Liver (tissue), 10 donors: ENCODE measurements at places on chromosomes 5 and 9. TPM values are rescaled to one million over a fixed set of nuclear protein-coding genes. Genes with fewer than 3 reads are reported as not detected.

DNA sequence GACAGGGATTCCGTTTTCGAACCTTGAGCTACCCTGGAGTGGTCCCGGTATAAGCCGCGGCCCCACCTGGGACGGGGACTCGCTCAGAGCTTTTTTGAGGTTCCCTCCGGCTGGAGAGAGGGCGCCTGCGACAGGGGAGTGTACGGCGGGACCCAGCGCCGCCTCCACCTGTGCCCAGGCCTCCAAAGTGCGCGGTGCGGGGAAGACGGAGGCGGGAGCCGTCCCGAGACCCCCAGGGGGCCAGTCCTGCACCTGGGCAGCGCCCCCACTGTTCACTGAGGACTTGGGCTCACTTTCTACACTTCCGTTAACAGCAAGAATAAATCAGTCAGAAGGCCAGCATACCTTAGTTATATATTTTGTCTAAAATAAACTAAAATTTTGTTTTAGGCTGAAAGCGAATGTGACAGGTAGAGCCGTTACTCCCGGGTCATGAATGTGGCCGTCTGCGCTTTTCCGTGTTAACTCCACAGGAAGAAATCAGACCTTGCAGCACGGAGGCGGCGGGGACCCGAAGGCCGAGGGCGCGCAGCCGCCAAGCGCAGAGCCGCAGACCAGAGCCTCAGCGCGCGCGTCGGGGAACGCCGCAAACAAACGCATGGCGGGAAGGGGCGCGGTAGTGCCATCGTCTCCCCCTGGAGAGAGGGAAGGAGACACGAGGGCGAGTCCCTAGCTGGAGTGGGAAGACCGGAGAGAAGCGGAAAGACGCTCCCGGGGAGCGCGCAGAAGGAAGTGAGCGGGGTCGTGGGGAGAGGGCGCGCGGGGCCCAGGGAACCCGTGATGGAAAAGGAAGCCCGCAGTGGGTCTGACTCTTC is 14.1 kb downstream of the TRIM7 start:
- no peak for DNase-seq

DNA sequence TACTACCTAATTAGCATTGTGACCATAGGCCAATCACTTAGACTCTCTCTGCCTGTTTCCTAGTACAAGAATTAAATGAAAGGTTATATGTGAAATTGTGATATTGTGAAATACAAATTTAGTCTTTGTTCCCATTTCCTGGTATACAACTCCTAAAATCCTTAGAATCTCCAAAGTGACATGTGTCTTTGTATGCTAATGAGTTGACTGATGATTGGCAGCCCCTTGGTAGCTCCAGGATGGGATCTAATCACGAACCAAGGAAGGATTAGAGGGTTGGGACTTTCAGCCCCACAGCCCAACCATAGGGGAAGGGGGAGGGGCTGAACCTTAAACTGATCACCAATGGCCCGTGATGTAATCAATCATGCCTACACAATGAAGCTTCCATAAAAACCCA is 31.6 kb downstream of the ATP6V0E1 start:
- no peak for DNase-seq

GRCh38 chr5:93673316-93673954 is 68.0 kb downstream of the POU5F2 start:
- no peak for DNase-seq

- no peak for DNase-seq
Observed at GRCh38 chr5:137800700-137801411, 46.7 kb upstream of the HNRNPA0 start.

GRCh38 chr5:98205691-98206461 is 567.6 kb upstream of the RGMB start:
- DNase-seq: no peak

GRCh38 chr9:121691890-121692289 is 40.5 kb downstream of the DAB2IP start:
- no peak for DNase-seq

DNA sequence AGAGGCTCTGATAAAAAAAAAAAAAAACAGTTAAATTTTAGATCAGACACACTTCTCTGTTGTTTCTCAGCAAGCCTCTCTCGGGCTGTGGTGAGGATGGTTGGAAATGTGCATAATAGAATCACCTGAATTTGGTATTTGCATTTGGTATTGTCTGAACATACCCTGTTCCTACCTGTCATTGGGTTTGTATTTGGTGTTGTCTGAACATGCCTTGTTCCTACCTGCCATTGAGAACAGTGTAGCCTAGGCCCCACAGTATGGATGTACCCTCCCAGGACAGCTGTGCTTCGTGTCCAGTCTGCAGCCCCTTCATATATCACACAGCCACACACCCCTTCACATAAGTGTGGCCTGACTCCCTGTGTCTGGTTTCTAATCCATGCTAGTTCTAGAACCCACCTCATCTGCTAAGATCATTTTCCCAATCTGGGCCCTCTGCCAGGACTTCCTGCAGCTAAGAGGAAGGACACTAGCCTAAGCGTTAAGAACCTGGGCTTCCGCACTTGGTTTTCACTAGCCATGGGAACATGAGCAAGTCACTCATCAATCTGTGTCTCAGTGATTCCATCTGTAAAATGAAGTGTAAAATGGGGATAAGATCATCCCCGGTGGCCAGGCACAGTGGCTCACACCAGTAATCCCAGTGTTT is 49.2 kb downstream of the ITGA2 start:
- DNase-seq: no peak

The SLC6A18 gene
- not detected for polyA plus RNA-seq

The ADAMTS2 gene
- polyA plus RNA-seq: 11.6 TPM

The GAS1 gene
- 1.0 TPM for polyA plus RNA-seq

The GABRG2 gene
- polyA plus RNA-seq: not detected

The TEX48 gene
- not detected for polyA plus RNA-seq

The NPR3 gene
- polyA plus RNA-seq: 0.70 TPM

The PCDHGA3 gene
- 0.25 TPM for polyA plus RNA-seq

The RAPGEF6 gene
- polyA plus RNA-seq: 1.7 TPM
